ENCODE measurements at places on chromosomes 7 and 10. TPM values are rescaled to one million over a fixed set of nuclear protein-coding genes. Genes with fewer than 3 reads are reported as not detected.

STOX1 gene
- 0.30 TPM for total RNA-seq

VSTM4 gene
- total RNA-seq, result not detected

SDHAF3 gene
- total RNA-seq, result 24.5 TPM

ZNF804B gene
- not detected for total RNA-seq

PIP gene
- not detected for total RNA-seq

GDF2 gene
- not detected for total RNA-seq

EEF1AKMT2 gene
- total RNA-seq, result 28.9 TPM

DNA sequence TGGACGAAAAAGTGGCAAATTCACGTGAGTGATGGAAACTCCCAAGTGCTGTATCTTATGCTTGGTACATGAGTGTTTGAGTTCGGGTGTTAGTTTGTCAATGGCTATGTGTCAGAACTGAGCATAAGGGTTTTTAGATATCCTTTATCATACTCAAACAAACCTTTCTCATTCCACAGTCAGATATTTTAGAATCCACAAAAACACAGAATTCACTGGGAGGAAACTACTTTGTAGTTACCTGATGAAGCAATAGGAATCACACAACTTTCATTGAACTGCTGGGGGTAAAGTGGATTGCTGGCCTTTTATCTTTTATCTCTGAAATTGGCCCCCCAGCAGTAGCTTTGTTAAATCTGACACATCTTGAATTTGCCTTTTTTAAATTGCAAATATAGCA lies 64.0 kb downstream of the DKK1 start:
- no peak for DNase-seq

GRCh38 chr7:113790025-113790424 lies 128.8 kb downstream of the PPP1R3A start:
- DNase-seq, result no peak

DNA sequence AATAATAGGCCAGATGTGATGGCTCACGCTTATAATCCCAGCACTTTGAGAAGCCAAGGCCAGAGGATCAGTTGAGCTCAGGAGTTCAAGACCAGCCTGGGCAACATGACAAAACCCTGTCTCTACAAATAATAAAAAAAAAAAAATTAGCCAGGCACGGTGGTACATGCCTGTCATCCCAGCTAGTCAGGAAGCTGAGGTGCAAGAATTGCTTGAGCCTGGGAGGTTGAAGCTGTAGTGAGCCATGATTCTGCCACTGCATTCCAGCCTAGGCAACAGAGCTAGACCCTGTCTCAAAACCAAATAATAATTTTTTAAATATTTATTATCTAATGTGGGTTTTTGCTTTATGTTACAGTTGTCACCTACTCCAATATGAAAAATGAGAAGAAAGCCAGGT lies 178.9 kb downstream of the ADK start:
- DNase-seq, result peak; percentile 82

- no peak for DNase-seq
Measured at GRCh38 chr7:122306320-122307227, 2.0 kb upstream of the FEZF1 start.

DNA sequence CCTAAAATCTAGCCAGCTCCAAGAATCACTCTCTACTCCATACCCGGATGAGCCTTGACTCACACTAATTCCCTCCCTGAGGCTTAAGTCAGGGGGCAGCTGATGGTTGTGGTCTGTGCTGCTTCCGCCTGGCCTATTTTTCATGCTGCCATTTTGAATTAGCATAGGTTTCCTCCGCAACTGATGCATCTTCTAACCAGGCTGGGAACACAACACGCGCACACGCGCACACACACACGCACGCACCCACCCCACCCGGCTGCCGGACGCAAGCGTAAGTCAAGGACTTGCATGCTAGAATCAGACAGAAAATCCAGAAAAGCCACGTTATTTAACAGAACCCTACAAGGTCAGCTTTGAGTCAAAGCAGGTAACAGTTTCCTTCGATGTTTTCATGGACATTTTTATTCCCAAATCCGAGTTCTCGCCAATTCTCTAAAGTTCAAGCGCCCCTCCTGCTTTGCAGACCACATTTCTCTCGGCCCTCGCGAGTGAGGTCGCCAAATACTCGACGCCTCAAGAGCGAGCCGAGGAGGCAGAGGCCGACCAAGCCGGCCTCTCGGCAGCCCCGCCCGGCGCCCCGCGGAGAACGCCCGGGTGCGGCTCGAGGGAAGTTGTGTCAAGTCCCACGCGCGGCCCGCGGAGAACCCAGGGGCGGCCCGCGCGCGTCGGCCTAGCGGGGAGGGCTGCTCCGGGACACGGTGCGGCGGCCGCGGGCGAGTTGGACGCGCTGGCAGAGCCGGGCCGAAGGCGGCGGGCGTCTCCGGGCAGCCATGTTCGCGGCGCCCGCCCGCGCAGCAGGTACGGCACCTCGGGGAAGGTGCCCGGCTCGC lies 961 bp downstream of the SCRN1 start:
- peak; percentile 81 for DNase-seq

- DNase-seq, result no peak
Measured at GRCh38 chr10:26057466-26057865, 123.4 kb downstream of the MYO3A start.

- DNase-seq, result no peak
Measured at GRCh38 chr7:14374336-14374735, 384.9 kb upstream of the ETV1 start.

GRCh38 chr10:61896854-61897661 lies 4.4 kb upstream of the ARID5B start:
- peak; percentile 66 for DNase-seq

GRCh38 chr7:120794106-120794729 lies 63.7 kb downstream of the TSPAN12 start:
- DNase-seq, result no peak

DNA sequence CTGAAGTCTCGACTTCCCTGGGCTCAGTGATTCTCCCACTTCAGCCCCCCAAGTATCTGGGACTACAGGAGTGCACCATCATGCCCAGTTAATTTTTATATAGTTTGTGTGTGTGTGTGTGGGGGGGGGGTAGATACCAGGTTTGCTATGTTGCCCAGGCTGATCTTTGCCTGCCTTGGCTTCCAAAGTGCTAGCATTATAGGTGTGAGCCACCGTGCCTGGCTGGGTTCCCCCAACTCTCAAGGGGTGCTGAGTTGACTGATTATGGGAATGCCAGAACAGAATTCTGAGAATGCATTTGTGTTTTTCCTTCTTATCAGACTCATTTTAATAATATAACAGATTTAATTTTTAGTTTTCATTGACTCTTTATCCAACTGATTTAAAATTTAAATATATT lies 19.5 kb downstream of the RPA3 start:
- DNase-seq, result no peak

DNA sequence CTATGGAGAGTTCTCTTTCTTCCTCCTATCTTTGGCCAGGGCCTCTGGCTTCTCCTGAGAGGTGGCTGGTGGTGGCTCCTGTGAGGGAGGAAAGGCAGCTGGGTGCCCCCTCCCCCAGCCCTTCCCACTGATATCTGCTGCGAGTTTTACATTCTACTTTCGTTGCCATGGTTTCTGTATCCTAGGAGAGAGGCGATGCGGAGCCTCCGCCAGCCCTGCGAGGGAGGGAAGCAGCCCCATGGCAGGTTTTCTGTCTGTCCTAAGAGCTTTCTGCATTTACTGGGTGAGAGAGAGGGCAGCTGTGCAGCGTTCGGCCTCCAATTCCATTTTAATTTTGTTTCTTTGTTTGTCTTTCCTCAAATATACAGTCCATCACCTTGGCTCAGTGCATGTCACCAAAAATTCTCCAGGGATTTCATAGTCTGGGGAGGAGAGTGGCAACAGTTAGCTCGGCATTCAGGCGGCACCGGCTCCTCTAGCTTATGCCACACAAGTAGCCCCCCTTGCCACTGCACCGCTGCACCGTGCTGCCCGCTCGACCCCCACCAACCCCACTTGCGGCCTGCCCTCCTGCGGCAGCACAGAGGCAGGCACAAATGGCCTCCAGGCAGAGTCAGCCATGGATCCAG lies 20.4 kb downstream of the DNAJB12 start:
- DNase-seq, result peak; percentile 59

GRCh38 chr7:48551652-48552051 lies 372.7 kb upstream of the CDC14C start:
- DNase-seq, result no peak

DNA sequence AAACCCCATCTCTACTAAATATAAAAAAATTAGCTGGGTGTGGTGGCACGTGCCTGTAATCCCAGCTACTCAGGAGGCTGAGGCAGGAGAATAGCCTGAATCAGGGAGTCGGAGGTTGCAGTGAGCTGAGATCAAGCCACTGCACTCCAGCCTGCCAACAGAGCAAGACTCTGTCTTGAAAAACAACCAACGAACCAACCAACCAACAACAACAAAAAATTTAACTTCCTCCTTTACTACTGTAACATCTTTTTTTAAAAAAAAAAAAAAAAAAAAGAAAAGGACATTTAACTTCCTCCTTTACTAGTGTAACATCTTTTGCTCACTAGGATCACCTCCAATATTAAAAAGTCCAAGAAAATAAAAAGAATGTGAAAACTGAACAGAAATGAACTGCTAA lies 92.3 kb upstream of the TMEM168 start:
- no peak for DNase-seq

- peak; percentile 25 for DNase-seq
Measured at GRCh38 chr7:23117841-23118240, 12.3 kb downstream of the KLHL7 start.

DNA sequence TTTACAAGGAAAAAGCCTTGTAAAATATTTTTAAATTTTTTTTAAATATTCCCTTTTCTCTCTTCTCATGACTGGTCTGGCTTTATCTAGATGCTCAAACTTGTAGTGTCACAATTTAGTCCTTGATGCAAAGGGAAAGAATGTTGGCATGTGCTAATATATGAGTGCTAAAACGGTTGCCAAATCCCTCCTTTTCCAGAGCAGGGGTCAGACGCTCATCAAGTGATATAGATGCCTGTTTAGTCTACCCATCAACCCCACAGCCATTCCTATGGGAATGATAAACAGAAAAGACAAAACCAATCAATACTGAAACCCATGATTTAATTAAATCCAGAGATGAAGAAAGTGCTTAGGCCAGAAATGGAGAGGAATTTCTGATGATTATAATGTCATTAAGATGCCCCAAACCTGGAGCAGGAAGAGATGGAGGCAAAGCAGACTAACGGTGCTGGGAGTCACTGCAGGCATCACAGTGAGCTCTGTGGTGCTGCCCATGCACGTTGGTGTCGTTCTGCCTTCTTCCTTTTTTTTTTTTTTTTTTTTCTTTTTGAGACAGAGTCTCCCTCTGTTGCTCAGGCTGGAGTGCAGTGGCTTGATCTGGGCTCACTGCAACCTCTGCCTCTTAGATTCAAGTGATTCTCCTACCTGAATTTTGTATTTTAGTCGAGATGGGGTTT lies 210.1 kb upstream of the STK17A start:
- DNase-seq, result no peak

- no peak for DNase-seq
Measured at GRCh38 chr10:131905603-131906268, 4.9 kb downstream of the PPP2R2D start.

DNA sequence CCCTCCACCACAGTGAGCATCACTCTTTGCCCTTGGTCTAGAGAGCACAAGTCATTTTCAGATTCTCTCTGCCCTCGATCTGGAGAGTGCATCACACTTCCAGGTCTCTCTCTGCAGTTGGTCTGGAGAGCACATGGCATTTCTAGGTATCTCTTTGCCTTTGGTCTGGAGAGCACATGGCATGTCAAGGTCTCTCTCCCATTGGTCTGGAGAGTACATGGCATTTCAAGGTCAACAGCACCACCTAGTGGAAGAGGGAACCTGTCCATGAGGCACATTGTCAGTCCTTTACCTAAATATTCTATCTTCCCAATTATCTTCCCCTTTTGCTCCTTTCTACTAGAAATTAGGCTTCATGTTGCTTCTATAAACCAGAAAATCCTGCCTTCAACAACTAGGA lies 1139.4 kb downstream of the XPNPEP1 start:
- peak; percentile 71 for DNase-seq

GRCh38 chr10:59995862-59996261 lies 89.5 kb upstream of the CCDC6 start:
- no peak for DNase-seq

DNA sequence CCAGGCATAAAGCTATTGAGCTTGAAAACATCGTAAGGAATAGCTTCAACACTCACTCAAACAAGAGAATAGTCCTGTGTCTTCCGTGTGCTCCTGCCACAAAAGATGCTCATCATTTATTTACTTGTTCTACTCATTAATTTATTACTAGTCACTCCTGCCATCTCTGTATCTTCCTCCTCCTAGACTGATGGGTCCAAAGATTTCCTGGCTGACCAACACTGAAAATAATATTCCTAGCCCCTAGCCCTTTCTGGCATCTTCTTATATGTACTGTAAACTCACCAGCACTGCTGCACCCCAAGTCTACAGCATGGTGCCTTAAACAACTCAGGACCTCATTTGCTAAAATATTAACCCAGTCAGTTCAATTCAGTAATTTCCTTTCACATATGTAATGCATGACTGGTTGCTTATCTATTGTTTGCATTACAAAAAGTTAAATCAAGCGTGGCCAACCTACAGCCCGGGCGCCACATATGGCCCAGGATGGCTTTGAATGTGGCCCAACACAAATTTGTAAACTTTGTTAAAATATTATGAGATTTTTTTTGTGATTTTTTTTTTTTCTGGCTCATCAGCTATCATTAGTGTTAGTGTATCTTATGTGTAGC lies 86.7 kb upstream of the GSDME start:
- DNase-seq, result no peak

GRCh38 chr10:95461611-95462010 lies 99.6 kb downstream of the SORBS1 start:
- no peak for DNase-seq

DNA sequence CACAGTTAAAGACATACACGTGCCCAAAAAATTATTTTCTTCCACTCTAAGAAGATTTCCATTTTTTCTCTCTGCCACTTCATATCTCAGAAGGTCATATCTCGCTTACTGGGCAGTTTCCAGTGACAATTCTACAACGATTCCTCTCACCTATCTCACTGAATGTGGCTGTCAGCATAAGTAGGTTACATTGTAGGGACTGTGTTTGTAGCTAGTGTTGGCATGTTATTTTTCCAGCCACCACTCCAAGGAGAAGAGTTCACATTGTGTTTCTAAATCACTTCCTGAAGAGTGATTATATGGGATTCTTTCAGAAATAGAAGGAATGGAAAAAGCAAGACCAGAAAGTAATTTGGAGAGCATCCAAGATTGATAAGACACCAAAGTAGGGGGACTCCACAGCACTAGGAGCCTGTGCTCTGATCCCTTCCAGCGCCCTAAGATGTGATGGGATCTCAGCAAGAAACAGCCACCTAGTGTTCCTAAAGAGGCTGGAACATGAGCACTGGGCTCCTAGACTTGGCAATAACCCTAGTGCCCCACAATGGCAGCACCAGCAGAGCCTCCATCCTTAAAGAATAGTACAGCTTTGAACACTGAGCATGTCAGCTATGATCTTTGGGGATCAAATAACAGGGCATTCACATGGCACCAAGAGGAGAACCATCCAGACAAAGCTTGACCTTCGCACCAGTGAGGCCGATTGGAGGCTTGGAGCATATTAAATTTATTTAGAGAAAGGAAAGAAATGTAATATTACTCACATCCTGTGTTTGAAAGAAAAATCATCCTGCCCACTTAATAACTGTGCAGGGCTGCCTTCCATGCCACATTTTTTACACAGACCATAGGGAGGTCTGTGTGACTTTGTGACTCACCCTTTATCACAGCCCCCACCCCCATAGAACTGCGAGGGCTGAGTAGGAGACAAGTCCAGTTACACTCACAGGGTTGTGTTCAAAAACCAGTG lies 51.8 kb downstream of the CAV1 start:
- peak; percentile 100 for DNase-seq

- no peak for DNase-seq
Measured at GRCh38 chr7:91866599-91867148, 13.8 kb downstream of the MTERF1 start.
